IPS-NIHi11 (cell line): ENCODE measurements at places on chromosomes 13 and 19.
A peak's percentile ranks its signal among the peaks of the same experiment; 100 is the strongest.

- no peak for DNase-seq
Observed at GRCh38 chr19:31214086-31214485, 135.2 kb downstream of the TSHZ3 start.

DNA sequence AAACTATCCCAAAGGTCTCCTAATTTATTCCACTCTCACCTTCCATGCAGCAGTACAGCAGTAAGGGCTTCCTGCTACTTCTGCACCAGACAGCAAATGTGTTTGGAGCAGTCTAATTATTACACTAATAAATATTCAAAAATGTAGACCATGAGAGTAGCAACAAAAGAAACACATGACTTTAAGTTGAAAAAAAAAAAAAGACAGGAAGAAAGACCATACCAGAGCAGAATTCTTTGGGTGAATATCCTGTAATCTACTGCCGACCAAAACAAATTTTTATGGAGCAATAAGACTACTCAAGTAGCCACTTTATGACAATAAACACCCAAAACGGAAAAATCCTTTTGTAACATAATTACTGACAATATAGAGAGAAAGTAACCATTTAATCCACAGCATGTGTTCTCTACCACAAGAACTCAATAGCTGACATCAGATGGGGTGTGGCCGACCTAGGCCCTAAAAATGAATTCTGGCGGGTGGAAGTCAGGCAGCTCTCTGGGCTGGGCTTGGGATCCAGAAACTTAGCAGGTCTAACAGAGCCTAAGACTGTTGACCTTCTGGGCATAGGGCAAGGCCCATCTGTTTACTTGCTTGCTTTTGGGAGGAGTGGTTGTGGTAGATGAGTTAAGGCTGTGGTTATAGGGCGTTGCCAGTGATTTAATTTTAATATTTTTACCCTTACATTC, 4.6 kb downstream of the KLF12 start:
- DNase-seq = no peak

DNA sequence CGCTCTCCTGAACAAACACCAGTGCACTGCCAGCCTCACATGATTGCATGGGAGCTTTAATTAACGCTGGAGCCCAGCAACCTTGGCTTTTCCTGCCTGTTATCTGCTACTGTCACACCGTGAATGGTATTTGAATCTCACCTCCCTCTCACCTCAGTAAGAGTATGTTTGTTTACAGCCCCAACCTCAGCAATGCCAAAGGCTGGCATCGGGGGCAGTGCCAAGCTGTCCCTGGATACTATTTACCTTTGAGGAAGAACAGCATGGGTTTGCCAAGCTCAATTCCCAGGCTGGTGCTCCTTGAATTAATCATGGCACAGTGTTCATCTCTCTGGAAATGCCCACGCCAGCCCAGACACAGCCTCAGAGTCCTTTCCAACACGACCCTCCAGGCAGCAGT, 57.2 kb upstream of the SERPINE3 start:
- no peak for DNase-seq

DNA sequence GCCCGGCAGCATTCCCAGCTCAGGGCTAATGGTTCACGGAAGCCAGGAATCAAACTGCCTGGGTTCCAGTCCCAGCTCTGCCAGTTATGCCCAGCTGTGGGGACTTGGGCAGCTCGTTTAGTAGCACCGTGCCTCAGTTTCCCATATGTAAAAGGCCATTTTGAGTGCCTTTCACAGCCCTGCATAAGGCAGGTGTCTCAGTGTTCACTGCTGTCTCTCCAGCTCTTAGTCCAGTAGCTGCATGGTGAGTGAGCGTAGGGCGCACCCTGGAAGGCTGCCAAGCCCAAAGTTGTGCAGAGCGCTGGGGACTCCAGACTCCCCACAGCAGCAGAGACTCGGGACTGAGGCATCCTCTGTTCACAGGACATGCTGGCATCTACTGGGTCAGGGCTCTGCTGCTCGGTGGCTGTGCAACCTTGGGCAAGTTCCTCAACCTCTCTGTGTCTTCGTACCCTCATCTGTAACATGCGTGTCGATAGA, 5.5 kb downstream of the RPL28 start:
- no peak for DNase-seq

- DNase-seq = no peak
Observed at GRCh38 chr13:112200200-112200599, 133.3 kb downstream of the SOX1 start.

GRCh38 chr13:20990910-20991525, 70.4 kb downstream of the LATS2 start:
- DNase-seq = no peak

GRCh38 chr19:35135389-35135909, 590 bp upstream of the LGI4 start:
- peak; percentile 96 for DNase-seq

DNA sequence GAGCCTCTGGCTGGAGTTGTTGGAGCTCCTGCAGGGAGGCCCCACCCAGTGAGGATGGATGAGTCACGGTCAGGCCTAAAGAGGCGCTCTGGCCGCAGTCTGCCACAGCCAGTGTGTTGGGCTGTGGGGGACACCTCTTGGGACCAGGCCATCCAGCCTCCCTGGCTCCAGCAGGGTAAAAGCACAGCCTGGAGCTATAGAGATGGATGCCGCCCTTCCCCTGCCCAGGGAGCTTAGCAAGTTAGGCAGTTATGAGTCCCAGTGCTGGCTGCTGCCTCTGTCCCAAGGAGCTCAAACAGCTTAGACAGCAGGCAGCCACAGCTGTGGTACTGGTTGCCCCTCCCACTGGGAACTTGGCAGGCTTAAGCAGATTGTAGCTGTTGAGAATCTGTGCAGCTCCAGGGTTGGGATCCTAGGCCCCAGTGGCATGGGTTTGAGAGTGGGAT, 100.9 kb downstream of the NDFIP2 start:
- DNase-seq = no peak

GRCh38 chr13:55214841-55215345, 1925.8 kb upstream of the PRR20A start:
- DNase-seq = no peak

DNA sequence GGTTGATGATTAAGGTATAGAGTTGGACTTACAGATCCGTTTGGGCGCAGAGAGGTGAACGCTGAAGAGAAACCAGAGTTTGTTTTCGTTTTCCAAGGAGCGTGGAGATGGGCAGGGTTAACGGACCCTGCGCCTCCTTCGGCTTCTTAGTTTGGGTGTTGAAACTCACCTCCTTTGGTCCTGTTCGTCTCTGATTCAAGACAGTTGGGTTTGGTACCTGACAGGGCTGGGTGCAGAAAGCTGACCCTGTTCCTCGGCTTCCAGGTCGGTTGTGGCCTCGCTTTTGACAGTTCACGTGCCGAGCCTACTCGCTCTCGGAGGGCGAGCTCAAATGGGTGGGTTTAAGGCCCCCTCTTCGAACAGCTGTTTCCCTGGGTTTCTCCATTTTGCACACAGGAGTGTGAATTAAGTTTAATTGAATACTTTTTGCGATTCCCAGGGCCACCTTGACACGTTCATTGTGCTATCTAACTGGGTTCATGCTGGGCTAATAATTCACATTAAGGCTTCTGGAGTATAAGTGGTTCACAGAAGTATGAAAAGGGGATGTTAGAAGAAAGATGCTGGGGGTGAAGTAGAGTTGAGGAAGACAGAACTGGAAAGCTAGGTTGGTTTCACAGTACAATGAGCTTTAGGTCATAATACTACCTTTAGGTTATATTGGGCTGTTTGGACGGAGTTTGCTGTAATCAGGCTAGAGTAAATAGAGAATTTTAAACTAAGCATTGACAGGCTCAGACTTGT, 638 bp downstream of the USPL1 start:
- DNase-seq = peak; percentile 5

GRCh38 chr13:35285677-35286076, 190.8 kb downstream of the MAB21L1 start:
- DNase-seq = no peak

- DNase-seq = no peak
Observed at GRCh38 chr13:39149896-39150295, 111.6 kb downstream of the NHLRC3 start.

DNA sequence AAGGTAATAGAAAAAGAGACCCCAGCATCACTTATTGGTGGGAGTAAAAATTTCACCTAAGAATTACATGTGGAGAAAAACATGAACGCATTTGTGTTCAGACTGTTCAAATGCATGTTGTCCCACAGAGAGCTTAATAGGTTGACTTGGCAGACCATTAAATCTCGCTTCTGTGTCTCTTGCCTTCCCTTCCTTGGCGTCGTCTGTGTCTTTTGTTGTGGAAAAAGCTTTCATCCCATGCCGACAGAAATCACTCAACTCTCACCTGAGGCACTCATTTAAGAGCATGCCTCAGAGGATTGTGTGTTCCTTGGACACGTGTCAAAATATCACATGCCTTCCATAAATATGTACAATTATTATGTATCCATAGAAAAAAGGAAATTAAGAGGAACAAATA, 24.4 kb upstream of the CACNA1A start:
- no peak for DNase-seq

DNA sequence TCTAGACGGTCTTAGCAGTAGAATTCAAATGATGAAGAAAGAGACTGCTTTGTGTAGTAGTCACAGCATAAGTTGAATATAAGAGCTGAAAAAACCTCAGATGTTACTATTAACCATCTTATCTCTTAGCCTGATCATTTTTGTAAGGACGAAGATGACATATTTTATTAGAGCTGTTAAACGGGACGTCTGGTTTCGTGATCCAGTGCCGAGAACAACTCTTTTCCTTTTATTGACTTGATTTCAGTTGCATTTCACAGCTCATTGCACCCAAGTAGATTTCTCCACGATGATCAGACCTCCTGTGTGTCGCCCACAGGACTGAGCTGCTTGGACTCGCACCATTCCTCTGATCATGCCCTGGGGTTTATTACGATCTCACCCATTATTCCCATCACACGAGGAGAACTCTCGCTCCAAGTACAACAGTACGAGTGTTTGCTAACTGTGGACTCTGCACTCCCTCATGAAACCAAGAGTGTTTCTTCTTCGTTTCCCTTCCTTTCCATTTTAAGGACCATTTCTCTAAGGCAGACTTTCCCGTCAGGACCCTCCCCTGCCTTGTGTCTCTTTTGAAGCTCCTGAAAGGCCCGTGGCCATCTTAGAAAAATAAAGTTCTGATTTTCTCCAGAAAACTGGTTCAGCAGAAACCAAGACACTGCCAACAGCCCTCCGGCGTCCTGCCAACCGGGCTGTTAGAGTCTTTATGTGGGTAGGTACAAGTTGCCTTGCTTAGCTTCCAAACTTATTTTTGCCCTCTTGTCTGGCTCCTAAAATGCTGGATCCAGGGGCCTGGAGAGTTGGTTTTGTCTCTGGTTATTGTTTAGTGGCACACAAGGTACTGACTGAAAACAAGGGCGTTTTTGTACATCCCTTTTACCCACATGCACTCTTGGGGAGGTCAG, 48.2 kb upstream of the RNF113B start:
- DNase-seq = no peak

DNA sequence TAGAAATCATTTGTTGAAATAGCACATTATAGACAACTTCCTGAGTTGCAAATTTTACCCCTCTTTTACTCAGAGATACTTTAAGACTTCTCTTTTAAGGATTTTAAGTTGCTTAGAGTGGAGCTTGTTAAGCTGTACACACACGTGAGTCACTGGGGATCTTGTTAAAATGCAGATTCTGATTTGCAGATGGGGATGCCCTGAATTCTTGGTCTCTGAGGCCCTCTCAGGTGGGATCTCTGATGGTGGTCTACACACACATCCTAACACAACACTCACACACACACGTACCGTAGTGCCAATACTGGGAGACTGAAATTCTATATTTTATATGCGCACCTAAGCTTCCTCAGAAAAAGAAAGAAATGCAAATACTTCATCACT, 788.3 kb downstream of the UQCRFS1 start:
- DNase-seq = no peak

DNA sequence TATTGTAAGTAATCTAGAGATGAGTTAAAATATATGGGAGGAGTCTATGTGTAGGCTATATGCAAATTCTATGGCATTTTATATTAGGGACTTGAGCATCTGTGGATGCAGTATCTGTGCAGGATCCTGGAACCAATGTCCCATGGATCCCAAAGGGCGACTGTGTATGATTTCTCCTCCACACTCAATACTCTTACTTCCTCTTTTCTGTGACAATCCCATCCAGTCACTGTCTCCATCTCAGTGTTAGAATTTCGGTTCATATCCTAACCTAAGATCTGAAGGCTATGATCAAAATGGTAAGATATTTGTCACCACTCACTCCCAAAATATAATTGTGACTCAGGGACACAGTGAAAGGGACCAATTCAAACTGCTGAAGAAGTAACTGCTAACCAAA, 15.1 kb upstream of the ZNF599 start:
- DNase-seq = no peak

DNA sequence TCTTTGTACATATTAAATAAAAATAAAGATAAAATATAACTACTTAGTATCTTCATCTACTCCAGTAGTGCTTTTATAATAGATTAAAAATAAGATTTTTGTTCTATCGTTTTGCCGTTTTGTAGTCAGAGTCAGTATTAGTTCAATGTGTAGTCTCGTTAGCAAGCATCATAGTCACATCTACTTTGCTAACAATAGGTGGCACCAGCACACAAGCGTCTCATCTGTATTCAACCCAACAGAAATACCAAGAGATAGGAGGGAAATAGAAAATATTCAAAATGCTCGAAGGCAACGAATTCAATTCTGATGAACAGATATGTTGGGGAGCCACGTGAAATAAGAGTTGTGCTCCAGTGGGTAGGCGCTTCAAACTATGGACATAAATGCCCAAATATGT, 21.4 kb upstream of the MICU2 start:
- DNase-seq = peak; percentile 41

DNA sequence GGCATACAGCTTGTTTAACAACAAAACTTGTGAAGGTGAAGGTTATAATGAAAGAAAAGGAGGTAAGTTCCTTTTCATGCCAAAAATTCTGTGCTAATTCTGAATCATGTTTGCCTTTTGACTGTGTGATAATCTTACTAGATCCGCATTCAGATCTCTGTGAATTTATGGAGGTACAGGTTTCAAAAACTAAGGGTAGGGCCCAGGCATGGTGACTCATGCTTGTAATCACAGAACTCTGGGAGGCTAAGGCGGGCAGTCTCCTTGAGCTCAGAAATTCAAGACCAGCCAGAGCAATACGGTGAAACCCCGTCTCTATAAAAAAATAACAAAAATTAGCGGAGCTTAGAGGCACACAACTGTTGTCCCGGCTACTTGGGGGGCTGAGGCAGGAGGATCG, 45.9 kb downstream of the PCDH9 start:
- DNase-seq = no peak

GRCh38 chr13:100334214-100334613, 245.3 kb downstream of the PCCA start:
- no peak for DNase-seq

GRCh38 chr19:7500811-7501450, 12.1 kb upstream of the PEX11G start:
- peak; percentile 91 for DNase-seq
